ENCODE measurements at places on chromosomes 2 and 18.

DNA sequence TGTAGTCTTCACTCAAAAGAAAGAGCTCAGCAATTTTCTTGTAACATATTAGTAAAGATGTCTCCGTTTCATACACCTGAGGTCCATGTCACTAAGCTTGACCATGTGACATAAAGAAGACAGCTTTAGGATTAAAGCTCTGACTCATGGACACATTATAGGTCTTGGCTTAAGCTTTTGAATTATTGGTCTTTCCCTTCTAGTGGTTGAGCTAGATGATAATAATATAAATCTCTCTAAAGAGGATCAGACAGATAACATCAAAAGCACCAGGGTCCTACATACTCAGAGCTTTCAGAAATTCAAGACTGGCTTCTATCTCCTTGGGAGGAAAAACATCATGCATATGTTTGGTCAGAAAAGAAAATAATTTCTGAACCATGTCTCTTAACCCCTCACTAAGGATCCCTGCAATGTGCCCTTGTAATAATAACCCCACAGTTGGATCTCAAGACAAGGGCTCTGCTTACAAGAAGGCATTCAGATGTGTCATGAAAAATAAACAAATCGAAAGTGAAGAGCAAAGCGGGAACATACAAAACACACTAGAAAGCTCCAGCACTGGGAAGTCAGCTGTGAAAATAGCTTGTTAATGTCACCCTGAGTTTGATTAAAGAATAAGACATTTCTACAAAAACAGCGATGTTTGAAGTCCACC is 174.5 kb downstream of the PID1 start:
- DNase-seq: peak; percentile 4

GRCh38 chr2:109170645-109171044 is 41.6 kb downstream of the SH3RF3 start:
- DNase-seq: no peak

- DNase-seq: no peak
Observed at GRCh38 chr2:224984637-224985036, 57.6 kb downstream of the DOCK10 start.

DNA sequence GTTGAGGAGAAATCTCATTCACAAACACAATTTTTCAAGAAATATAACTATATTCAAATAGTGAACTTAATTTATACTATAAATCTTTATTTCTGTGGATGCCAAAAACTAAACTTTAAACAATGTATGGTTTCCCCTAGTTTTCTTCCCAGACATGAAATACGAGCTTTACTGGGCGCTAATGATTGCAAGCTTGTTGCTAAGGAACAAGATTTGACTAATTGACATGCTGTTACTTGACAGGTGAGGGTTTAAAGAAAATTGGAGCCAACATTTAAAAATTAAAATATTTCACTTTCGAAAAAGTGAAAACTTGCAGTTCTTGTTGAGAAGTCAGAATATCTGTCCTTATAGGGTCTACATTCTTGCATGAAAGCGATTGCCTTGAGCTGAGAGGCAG is 381.0 kb downstream of the MEIS1 start:
- no peak for DNase-seq
